NCI-H748 treated with DMSO at 0.1 percent for 48 hours (cell line): ENCODE measurements at places on chromosomes 13 and 19.

- DNase-seq, result no peak
Measured at GRCh38 chr19:7942981-7943443, 454 bp downstream of the TIMM44 start.

GRCh38 chr19:1888385-1888784, 3.1 kb upstream of the ABHD17A start:
- DNase-seq, result no peak

DNA sequence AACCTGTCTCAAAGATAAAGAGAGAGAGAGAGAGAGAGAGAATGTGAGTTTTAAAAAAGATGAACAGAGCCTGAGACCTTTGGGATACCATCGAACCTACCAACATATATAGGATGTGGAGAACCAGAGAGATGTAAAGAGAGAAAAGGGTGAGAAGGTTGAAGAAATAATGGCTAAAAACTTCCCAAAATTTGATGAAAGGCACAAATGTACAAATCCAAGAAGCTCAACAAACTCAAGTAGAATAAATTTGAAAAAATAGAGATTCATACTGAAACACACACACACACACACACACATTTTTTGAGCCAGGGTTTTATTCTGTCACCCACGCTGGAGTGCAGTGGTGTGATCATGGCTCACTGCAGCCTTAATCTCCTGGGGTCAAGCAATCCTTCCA, 16.3 kb downstream of the ZNF558 start:
- DNase-seq, result no peak

DNA sequence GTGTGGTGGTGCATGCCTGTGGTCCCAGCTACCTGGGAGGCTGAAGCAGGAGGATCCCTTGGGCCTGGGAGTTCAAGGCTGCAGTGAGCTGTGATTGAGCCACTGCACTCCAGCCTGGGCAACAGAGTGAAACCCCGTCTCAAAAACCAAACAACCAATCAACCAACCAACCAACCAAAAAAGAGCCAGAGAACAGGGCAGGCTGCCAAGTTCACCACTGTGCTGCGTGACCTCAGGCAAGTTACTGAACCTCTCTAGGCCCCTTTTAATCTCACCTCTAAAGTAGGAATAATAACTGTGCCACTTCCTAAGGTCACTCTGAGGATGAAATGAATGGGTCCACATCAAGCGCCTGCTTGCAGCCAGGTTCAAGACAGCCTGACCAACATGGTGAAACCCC, 16.9 kb downstream of the TJP3 start:
- DNase-seq, result no peak

- peak; percentile 30 for DNase-seq
Measured at GRCh38 chr13:94617389-94618000, 15.8 kb downstream of the GPR180 start.

DNA sequence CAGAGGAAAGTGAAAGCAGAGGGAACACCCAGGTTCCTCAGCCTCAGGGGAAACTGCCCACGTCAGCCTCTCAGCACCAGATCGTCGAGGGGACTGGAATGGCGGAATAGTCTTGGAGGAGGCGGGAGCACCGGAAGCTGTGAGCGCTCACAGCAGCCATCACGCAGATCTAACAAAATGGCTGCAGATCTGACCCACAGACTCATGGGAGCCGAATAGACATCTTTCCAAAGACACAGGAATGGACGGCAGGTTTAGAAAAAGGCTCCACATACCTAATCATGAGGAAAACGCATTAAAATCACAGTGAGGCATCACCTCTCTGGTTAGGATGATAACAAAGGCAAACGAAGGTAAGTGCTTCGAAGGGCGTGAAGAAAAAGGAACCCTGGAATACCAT, 11.8 kb upstream of the LILRA2 start:
- DNase-seq, result peak; percentile 30

GRCh38 chr19:4773047-4773640, 18.4 kb upstream of the FEM1A start:
- DNase-seq, result no peak

DNA sequence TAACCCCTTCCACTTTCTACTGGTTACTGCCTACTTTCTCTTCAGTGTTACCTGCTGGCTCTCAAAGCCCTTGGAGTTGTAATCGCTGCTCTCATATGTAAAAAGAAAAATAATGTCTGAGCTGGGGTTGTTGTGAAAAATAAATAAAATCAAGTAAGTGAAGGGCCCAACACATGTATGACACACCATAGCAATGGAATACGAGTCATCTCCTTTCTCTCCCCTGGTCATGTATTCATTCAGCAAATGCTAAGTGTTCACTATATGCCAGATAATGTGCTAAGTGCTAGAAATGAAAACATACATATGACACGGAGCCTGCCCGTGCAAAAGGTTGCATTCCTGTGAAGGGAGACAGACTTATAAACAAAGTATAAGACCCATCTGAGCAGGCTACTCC, 535.0 kb downstream of the RFC3 start:
- no peak for DNase-seq

DNA sequence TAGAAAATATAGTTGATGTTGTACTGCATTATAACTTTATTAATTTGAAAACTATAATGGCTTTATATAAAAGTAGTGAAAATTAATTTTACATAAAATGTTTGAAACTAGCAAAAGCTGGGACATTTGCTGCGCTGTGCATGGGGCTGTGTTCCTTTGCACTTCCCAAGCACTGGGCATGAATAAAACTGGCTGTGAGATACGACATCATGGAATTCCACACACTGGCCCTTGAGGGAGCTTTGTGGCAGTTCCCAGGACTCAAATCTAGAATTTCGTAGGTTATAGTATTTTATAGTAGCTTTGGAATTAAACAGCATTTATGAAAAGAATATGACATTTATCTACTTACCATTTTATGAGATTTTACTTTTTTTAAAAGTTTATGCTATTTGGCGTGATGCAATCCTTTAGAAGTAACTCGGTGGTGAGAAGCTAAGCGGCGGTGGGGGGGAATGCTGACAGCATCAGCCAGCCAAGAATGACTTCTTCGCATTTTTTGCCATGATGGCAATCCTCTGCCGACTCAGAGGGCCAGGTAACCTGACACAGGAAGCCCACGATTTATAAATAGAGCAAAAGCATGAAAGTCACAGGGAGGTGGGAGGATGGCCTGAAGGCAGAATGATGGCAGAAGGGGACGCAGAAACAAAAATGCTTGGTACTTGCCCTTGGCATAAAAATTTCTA, 553.5 kb downstream of the MYO16 start:
- DNase-seq, result no peak

- DNase-seq, result no peak
Measured at GRCh38 chr13:98240135-98240534, 63.1 kb upstream of the RNF113B start.

- no peak for DNase-seq
Measured at GRCh38 chr13:108086678-108087077, 128.7 kb downstream of the LIG4 start.

DNA sequence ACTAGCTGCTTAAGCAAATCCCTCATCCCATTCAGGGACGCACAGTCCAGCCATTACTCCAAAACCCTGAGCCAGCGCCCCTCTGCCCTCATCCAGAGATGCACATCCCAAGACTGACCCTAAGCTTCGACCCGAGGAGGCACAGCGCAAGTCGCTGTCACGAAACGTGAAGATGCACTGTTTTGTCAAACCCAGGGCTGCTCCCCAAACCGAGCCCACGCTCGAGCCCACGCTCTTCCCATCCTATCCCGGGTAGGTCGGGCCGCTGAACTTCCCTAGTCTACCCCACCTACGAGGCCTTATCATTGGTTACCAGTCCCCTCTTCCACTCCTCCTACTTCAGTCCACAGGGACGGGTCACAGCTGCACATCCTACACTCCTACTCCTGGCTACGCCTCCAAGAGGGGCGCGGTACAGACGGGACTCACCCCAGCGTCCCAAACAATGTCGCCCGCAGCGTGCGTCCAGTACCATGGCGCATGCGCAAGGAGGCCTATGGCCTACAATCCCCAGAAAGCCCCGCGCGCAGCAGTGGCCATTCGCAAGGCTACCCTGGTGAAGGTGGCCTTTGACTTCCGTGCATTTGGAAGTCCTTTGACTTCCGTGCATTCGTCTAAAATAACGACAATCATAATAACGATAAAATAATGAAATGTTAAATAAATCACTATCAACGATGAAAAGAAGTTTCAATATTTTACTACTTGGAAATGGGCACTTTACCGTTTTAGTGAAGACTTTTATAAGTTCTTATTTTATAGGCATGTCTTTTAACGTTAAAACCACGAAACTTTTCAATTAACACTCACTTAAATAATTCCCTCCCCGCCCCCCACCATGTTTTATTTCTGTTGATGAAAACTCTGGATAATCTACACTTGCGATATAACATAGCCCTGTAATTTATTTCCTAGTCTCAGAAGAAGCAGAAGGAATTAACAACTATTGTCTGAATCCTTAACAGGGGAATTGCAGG, at the start of gene ZNF285:
Gene ZNF285 (minus strand): TSS at position 470 of the 977 bp plus-strand sequence. CDS start 4,395 bp downstream, outside the sequence.
- no peak for DNase-seq

- DNase-seq, result no peak
Measured at GRCh38 chr13:80274643-80275042, 66.3 kb downstream of the SPRY2 start.

DNA sequence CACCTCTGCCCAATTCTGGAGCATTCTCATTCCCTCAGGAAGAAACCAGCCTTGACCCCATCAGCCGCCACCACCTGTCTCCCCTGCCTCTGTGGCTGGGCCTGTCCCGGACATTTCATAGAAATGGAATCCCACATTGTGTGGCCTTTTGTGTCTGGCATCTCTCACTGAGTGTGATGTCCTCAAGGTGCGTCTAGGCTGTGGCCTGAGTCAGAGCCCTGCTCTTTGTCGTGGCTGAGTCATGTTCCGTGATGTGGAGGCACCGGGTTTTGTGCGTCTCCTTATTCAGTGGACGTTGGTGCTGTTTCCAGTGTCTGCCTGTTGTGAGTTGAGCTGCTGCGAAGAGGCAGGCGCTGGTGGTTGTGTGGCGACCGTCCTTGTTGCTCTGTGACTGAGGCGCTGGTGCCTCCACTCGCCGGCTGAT, 3.5 kb downstream of the FZR1 start:
- no peak for DNase-seq

- no peak for DNase-seq
Measured at GRCh38 chr19:49767967-49768581, 1.3 kb downstream of the AP2A1 start.

DNA sequence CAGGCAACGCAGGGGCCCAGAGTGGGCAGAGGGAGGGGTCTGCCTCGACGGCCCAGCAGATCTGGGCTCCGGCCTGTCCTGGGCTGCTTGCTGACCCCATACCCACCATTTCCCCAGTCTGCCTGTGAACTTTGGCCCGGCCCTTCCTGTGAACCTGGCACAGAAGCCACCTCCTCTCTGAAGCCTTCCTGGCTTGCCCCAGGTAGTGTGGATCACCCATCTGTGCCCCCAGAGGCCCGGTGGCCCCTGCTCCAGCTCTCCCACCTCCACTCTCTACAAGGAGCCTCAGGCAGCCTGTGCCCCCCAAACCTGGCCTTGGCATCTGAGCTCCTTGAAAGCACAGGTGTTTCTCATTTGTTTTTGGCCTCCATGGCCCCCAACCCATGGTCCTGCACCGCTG, 15.7 kb downstream of the PLEKHF1 start:
- no peak for DNase-seq
